ENCODE measurements at places on chromosomes 6 and 20. TPM values are rescaled to one million over a fixed set of nuclear protein-coding genes. Genes with fewer than 3 reads are reported as not detected.

Gene MRPS18B
- 55.8 TPM for polyA plus RNA-seq

Gene TOP1
- 123 TPM for polyA plus RNA-seq

Gene HUS1B
- not detected for polyA plus RNA-seq

Gene GCNT2
- 15.3 TPM for polyA plus RNA-seq

Gene TUBB2B
- 104 TPM for polyA plus RNA-seq

Gene C20orf141
- not detected for polyA plus RNA-seq

Gene BPIFB1
- polyA plus RNA-seq: not detected

Gene EPPIN
- 0.55 TPM for polyA plus RNA-seq

Gene TCP11
- polyA plus RNA-seq: 1.9 TPM

Gene KCNG1
- polyA plus RNA-seq: 4.3 TPM
